Activated CD4-positive, alpha-beta memory T cell treated with anti-CD3 and anti-CD28 coated beads for 36 hours (primary cell): ENCODE measurements at places on chromosomes 6 and 20. TPM values are rescaled to one million over a fixed set of nuclear protein-coding genes. Genes with fewer than 3 reads are reported as not detected.

DNA sequence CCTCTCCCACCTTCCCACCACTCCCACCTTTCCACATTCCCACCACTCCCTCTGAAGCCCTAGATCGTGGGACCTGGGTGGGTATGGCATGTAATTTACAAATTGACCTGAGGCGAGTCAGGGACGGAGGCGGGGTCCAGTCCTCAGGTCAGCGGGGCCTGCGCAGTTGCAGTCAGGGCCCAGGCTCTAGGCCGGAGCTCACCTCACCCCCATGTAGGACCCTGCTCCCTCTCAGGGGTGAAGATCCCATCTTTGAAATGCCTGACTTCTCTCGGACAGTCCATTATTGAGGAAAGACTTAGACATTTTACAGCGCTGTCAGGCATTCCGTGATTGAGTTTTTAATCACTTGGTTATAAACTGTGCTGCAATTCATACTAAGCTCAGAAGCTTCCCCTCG is 10.5 kb downstream of the THBS2 start:
- no peaks in the 10 kb centered on the region for H3K36me3 ChIP-seq
- H3K4me3 ChIP-seq: no peak overlapping the region
- no peaks in the 10 kb centered on the region for H3K4me1 ChIP-seq
- peaks cover 11% of the 10 kb centered on the region for H3K27me3 ChIP-seq
- no peak for DNase-seq
- no peak overlapping the region for H3K27ac ChIP-seq

Gene HLA-F
- total RNA-seq: 270 TPM

Gene CCR6
- total RNA-seq: 5.1 TPM

Gene FRK
- 0.02 TPM for total RNA-seq

DNA sequence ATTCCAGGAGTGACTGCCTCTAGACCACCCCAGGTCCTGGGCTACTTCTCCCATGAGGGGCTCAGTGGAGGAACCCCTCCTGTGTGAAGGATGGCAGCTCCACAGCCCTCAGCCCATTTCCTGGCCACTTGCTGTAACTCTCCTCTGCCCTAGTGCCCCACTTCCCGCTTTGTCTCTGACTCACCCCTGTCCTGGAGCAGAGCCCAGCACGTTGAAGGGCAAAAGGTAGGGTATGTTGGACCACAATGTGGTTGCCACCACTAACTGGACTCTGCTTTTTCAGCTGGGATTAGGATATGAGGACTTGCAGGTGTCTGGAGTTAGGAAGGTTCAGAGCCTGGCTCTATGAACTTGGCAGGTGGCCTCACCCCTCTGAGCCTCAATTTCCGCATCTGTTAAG is 2.4 kb downstream of the MYBL2 start:
- no peak overlapping the region for H3K4me3 ChIP-seq
- no peak for DNase-seq
- H3K27me3 ChIP-seq: peaks cover 7% of the 10 kb centered on the region
- peaks cover 15% of the 10 kb centered on the region for H3K36me3 ChIP-seq

- DNase-seq: no peak
- H3K4me1 ChIP-seq: peaks cover 47% of the 10 kb centered on the region
- no peaks in the 10 kb centered on the region for H3K36me3 ChIP-seq
- no peak overlapping the region for H3K4me3 ChIP-seq
Observed at GRCh38 chr6:129684903-129685661, 24.9 kb downstream of the ARHGAP18 start.

Gene BPI
- total RNA-seq: not detected

DNA sequence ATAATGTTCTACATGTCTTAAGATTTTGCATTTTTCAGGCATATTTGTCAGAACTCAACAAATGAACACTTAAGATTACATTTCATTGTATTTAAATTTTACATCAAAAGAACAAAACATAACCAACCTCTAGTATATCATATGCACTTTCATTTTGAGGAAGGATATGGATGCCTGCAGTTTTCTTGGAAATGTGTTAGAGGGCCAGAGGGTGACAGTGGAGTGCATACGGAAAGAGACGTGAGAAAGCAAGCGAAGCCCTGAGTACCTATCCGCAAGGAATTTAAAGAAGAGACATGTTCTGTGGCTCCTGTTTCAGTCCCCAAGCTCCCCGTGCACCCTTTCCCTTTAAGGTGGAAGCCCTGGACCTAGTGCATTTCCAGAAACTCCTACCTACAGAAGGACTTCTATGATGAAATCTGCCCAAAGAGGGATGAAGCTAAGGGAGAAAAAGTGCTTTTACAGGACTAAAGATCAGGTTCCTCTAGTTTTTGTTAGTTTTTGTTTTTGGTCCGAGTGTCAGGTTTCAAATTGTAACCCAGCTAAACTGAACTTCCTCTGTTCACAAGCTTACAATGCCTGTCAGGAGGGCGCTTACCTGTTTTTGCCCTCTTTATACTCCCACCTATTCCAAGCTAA is 38.8 kb downstream of the EZR start:
- peaks cover 85% of the 10 kb centered on the region for H3K36me3 ChIP-seq
- peaks cover 36% of the 10 kb centered on the region for H3K4me1 ChIP-seq
- H3K27ac ChIP-seq: peak overlapping the region; percentile 60
- no peaks in the 10 kb centered on the region for H3K27me3 ChIP-seq
- DNase-seq: no peak

Gene IL17F
- total RNA-seq: 113 TPM
